HTR-8/SVneo (cell line): ENCODE measurements at places on chromosomes 3 and 15.
A peak's percentile ranks its signal among the peaks of the same experiment; 100 is the strongest.

GRCh38 chr3:105417525-105418289 is 51.0 kb downstream of the ALCAM start:
- DNase-seq, result no peak

DNA sequence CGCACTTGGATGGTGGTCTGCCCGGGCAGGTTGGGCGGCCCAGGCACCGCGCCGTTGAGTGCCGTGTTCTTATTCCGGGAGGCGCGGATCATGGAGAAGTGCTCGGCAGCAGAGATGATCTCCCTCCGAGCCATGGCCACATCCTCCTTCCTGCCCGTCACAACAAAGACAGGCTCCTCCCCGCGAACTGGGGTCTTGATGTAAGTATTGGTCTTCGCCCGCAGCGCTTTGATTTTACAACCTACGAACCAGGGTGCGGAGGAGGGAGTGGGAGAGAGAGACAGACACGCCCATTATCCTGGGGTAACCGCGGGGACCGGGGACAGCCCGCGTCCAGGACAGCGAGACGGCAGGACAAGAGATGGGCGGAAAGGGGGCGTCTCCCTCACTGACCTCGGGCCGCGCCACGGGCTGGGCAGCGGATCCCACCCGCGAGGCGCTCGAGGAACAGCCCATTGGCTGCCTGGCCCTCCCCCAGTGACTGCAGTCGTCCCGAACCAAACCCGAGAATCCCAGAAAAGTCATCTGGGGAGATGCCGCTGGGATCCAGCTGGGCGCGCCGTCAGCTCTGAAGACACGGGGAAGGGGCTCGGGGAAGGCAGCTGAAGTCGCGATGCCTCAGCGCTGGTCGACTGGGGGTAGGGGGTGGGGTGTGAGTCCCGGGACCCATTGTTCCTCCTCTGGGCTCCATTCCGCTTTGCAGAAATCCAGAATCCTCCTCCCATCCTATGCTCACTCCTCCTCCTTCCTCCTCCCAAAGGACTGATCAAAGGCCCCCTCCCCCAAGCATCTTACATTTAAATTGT is 1.2 kb downstream of the MEX3B start:
- peak; percentile 41 for DNase-seq

DNA sequence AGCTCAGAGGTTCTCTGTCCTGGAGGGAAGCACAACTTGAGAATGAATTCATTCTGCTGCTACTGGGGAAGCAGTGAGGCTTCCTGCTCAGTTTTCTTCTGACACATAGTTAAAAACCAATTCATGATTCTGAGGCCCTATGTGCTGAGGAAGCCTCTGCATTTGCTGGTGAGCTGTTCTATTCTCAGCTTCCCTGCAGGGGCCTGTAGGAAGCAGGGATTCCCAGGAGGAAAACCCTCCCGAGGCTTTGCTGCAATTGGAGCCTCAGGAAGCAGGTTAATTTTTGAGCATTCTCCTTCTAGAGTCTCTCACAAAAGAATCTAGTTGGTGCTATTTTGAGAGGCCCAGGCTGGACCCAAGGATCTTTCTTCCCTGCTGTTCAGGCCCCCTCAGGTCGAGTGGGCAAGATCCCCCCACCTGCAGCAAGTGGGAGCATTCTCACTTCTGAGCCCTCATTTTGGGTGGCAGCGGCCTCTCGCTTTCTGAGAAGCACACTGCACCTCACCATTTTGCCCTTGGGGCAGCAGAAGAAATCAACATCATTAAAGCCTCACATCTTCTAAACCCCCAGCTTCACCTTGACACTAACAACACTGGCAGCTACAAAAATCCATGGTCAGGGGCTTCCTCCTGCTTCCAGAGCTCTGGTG is 197.5 kb upstream of the TSC22D2 start:
- DNase-seq, result no peak

DNA sequence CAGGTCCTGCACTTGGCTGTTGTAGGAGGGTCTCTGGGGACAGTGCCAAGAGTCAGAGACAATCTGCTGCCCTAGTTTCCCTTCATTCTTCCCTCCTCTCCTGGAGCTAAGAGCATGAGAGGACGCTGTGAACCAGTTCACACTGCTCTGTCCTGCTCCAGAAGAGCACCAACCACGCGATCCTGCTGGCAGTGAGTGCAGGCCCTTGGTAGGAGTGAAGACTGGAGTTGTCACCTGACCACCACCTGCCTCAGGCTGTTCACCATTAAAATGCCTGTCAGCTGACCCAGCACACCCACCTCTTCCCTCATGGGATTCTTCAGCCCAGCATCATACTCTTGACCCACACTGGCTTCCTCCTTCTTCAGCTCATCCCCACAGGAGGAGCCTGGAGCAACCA is 2.9 kb downstream of the TM6SF1 start:
- DNase-seq, result no peak

GRCh38 chr3:162007722-162008121 is 511.1 kb downstream of the OTOL1 start:
- no peak for DNase-seq
